Fibroblast of gingiva (primary cell): ENCODE measurements at places on chromosomes 1 and 21.
A peak's percentile ranks its signal among the peaks of the same experiment; 100 is the strongest.

GRCh38 chr21:35643176-35643575, 417.1 kb downstream of the SETD4 start:
- peak; percentile 21 for DNase-seq

GRCh38 chr1:113981962-113982931, 3.0 kb downstream of the OLFML3 start:
- peak; percentile 85 for DNase-seq

DNA sequence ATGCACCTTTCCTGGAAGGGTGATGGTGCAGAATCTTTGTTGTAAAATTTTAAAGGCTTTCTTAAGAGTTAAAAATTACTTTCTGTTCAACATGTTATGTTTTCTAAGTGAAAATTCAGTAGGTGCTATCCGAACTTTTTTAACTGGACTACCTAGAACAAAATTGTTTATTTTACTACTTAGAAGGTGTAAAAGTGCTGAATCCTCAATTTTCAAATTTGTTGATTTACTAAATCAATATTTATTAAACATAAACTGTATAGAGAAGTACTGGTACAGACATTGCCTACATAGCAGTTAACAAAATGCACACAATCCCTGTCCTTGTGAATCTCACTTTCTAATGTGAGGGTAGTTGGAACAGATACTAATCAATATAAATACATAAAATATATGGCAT, 277.5 kb downstream of the CTH start:
- DNase-seq: no peak

GRCh38 chr1:18820791-18821641, 38.4 kb downstream of the TAS1R2 start:
- DNase-seq: peak; percentile 50

GRCh38 chr1:89757532-89757931, 63.3 kb upstream of the LRRC8D start:
- DNase-seq: no peak

GRCh38 chr1:183218971-183219615, 33.0 kb downstream of the LAMC2 start:
- no peak for DNase-seq
